ENCODE measurements at places on chromosomes 2 and 18.

DNA sequence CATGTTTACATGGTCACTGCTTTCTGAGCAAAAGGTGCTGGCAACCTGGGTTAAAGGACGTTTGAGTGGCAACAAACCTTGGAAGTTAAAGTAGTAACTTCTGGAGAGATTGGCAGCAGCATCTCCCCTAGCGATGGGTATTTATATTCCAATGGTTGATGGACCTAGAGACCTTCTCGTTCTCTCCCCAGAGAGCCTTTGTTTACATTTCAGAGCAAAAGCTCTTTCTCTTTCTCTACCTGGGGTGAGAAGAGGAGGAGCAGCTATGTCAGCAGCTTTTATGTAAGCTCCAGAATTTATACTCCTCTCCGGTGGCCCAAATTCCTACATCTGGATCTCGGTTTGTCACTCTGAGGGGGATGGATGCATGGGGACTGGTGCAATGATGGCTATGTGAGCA, 213.7 kb upstream of the ARL4C start:
- no peak for DNase-seq

- DNase-seq: no peak
Observed at GRCh38 chr18:58097907-58098166, 53.8 kb downstream of the NEDD4L start.

DNA sequence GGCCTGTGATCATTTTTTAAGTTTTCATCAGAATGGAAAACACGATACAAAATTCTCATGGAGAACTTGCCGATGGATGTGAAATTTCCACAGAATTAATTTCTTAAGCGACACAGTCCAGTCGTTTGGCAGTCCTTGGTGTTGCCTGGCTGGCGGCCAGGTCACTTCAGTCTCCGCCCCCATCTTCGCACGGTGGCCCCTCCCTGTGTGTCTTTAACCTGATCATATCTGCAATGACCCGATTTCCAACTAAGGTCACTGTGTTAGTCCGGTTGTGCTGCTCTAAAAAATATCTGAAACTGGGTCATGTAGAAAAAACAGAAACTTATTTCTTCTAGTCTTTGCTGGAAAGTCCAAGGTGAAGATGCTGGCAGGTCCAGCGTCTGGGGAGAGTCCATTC, 44.5 kb upstream of the COPS8 start:
- no peak for DNase-seq

DNA sequence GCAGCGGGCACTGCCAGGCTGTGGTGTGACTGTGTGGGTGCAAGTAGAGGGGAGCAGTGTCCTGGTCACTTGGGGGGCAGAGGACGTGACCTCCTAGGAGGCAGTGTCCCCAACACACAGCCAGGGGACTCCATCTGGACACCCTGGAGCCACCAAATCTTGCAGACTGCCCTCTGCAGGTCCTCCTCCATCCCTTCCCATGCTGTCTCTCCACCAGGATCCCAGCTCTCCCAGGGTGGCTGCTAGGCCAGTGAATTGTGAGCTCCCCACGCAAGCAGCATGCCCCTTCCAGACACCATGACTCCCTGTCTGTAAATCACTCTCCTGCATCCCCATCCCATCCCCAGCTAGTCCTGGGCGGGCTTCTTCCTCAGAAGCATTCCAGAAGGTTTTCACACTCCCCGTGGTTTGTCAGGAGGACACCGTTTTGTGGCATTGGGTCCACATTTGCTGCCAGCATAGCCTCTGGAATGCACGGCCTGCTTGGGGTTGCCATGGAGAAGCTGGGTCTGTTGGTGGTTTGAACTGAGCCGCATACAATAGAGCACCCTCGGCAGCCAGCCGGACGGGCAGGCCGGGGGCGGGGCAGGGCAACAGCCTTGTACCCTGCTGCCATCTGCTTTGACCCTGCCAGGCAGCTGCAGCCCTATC, 210.7 kb downstream of the KLHL29 start:
- DNase-seq: no peak

GRCh38 chr2:120726245-120726644, 9.4 kb upstream of the GLI2 start:
- no peak for DNase-seq

DNA sequence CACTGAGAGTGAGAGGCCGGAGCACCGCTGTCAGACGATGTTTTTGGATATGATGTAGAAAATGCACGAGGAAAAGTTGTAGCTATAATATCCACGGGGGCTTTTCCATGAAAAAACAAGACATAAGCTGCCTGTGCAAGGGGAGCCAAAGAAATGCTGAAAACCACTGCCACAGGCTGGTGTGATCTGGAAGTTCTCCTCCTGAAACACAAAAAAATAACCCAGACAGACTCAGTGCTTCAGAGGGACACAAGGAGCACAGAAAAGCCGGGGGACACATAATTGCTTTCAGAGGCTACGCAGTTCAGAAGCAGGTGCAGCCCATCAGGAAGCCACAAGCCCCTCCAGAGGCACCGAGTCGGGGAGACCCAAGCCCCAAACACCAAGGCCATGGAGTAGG, 98.2 kb downstream of the ZNF516 start:
- DNase-seq: no peak

DNA sequence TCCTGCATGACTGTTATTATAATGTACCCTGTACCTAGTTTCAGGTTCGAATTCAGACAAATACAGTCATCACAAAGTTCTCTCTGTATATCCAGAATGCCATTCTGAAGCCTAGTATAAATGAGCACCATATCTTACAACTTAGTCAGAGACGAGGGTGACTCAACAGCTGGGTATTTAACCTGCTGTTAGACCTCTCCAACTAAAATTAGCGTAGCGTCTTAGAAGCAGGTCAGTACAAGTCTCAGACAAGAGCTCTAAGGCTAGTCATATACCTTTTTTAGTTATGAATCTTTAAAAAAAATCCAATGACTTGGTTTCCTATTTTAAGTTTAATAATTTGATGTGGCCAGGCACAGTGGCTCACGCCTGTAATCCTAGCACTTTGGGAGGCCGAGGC, 74.1 kb downstream of the CABYR start:
- DNase-seq: no peak

DNA sequence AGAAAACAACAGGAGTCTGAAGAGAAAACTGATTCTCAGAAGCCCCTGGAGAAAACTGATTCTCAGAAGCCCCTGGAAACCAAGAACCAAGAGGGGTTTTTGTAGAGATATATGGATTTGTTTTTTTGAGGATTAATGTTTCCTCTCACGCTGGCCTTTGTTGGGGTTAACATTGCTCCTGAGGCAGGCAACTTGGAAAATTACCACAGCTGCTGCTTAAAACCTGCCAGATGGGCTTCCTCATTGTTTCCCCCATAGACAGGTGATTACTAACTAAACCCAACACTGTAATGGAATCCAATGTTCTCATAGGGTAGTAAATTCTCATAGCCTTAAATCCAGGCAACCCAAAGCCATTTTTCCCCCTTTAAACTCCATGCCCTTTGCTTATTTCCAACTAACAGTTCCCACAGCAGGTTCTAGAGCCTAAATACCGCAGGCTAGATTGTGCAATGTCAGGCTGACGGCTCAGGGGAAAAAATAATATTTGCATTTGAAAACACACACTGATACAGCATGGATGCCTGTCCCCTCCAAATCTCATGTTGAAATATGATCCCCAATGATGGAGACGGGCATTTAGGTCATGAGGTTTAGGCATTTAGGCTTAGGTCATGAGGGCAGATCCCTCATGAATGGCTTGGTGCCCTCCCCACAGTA, 272.3 kb upstream of the PKDCC start:
- no peak for DNase-seq

DNA sequence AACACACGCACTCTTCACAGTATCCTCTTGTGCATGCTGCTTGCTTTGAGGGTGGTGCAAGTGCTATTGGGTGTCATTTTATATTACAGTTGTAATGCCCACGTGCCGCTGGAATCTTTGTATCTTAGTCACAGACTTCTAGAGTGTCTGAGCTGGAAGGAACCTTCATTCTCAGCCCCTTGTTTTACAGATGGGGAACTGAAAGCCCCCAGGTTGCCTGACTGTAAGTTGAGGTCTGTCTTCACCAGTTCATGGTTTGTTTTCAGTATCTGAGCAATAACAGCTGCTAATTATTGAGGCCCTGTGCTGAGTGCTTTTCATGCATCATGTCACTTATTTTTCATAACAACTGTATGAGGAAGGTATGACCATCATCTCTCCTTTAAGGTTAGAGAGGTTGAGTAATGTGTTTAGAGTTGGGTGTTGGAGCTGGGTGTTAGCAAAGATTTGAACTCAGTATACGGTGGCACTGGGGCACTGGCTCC, 77.0 kb downstream of the PRKCE start:
- no peak for DNase-seq

DNA sequence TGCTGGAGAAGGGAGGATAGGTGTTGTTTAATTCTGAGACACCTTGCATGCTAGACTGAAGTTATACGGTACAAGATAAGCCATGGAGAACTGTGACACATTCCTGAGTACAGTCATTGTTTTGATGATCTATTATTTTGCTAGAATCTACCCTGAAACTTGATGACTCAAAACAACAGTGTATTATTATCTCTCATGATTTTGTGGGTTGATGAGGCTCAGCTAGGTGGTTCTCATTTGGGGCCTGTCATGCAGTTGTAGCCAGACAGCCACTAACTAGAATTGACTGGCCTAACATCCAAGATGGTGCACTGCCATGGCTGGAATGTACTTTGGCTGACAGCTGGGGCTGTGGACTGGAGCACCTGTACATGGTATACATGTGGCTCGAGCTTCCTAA, 5.4 kb upstream of the IL1R1 start:
- DNase-seq: no peak
